ENCODE measurements at places on chromosomes 5 and 9. TPM values are rescaled to one million over a fixed set of nuclear protein-coding genes. Genes with fewer than 3 reads are reported as not detected.

DNA sequence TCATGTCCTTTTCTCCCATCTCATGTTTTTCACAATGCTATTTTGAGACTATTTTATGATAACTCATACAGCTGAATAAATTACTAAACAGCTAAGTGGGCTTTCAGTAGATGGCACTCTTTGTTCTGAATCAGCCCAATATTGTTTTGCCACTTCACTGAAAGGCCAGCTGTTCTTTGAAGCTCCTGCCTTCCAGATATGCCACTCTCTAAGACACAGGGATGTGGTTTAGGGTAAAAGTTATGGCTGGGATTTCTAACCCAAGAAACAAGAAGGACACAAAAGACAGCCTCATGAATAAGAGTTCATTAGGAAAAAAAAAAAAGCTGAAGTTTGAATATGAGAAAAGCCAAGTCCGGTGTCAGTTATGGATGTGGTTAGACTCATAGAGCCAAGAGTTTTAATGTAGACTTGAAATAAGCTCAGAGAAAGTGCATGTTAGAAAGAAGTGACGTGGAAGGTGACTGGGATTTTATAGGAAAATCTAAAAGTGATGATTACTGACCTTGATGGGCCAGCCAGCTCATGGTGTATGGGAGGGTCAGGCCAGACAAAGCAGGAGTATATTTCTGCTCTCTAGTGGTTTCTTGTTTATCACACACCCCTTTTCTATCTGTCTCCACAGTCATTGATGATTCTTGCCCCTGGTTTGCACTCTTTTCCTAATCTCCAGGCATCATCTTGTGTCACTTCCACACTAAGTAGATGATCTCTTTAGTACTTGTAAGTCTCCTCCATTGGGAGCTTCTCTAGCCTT is 488.5 kb downstream of the NR2F1-AS1 start:
- DNase-seq: no peak

- DNase-seq: no peak
Measured at GRCh38 chr5:6291961-6292360, 86.4 kb downstream of the MED10 start.

GRCh38 chr9:34059281-34059680 is 10.6 kb upstream of the UBAP2 start:
- DNase-seq: no peak

GRCh38 chr5:171295801-171296200 is 13.2 kb upstream of the TLX3 start:
- no peak for DNase-seq

DNA sequence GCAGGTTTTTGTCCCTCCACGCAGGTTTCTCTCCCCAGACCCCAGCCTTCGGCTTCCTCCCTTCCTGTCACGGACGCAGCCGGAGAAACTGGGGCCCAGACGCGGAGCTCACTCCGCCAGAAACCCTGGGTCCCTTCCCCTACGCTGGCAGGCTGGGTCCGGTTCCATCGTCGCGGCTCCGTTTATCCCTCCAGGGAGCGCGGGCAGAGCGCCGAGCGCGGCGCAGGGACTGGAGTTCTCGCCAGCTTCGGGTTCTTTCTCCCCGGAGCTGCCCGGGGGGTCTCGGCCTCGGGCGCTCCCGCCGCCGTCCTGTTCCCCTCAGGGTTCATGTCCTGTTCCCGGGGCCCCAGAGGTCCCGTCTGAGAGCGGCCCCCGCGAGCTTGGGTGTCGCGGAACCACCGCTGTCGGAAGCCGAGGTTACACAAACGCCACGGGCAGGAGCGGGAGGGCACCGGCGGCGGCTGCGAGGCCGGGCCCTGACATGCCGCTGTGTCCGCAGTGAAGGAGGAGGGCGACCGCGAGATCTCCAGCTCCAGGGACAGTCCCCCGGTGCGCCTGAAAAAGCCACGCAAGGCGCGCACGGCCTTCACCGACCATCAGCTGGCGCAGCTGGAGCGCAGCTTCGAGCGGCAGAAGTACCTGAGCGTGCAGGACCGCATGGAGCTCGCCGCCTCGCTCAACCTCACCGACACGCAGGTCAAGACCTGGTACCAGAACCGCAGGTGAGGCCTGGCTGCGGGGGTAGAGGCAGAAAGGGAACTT is 4.6 kb downstream of the BARHL1 start:
- DNase-seq: no peak

DNA sequence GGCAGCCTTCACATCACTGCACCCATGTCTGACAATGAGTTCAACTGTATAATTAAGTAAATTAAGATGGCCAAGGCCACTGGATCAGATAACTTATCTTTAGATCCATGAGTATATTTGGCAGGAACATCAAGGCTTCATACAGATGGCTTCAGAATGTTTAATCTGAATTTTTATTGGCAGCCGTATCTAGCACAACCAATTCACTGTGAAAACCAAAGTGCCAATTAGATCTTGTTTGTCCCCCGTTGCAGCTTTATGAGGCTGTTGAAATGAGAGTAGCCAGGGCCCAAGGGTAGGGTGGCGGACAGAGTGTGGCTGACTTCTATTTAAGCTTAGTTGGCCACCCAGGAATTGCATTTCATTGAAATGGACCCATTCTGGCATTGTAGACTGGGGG is 137.7 kb downstream of the SYK start:
- DNase-seq: no peak

- DNase-seq: no peak
Measured at GRCh38 chr9:95513711-95514110, 3.1 kb downstream of the PTCH1 start.

DNA sequence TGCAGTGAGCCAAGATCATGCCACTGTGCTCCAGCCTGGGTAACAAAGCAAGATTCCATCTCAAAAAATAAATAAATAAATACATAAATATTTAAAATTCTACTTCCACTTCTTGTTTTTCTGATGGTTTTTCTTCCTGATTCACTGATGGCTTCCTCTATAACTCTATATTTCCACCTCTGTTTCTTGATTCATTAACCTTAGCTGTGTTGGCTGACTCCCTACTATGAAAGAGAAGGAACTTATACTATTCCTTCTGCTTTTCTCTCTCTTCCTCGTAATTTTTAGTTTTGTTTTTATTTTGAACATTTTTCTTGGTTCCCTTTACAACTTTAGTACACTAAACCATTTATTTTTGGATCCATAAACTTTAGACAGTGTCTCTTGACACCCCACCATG is 103.5 kb downstream of the MAMDC2 start:
- DNase-seq: no peak

DNA sequence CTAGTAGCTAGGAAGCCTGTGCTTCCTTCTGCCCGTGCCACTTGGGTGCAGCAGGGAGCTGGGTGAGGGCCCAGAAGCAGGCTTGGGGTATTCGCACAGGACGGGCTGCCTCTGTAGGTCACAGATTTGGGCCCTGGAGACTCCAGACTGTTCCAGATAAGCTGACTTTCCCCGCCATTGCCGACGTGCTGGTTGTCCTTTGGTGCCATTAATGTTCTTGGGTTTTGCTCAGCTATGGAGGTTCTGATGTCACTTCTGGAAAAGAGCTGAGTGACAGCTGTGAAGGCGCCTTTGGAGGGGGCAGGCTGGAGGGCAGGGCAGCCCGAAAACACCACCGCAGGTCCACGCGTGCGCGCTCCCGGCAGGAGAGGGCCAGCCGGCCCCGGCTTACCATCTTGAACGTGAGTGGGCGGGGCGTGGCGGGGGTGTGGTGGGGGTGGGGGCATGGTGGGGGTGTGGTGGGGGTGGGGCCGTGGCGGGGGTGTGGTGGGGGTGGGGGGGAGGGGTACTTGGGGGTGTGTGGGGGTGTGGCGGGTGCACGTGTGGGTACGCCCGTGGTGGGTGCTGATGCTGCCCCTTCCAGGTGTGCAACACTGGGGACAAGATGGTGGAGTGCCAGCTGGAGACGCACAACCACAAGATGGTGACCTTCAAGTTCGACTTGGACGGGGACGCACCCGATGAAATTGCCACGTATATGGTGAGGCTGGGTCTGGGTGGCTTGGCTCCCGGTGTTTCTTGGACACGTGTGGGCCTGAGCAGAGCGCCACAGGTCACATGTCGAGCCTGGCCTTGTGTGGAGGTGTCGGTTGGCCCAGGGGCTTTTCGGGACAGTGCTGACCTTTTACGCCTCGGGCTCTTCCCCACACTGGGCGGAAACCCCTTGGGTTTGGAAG is 79.6 kb downstream of the WNK2 start:
- no peak for DNase-seq

DNA sequence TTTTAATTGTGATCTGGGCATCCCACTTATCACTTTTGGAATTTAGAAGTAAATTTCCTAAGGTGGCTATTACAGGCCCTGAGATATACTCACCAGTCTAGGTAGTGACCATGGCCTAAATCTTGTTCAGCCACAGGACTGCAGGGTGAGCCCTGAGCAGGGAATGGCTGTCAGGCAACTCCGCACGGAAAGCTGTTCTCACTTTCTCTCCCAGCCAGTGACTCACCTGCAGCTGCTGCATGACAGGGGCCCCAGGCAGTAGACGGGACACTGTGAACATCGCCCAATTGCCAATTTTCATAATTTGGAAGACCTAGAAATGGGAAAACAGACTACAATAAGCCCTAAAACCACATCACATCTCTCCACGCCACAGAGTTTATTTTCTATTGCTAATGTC is 69.6 kb upstream of the TAF1L start:
- no peak for DNase-seq

DNA sequence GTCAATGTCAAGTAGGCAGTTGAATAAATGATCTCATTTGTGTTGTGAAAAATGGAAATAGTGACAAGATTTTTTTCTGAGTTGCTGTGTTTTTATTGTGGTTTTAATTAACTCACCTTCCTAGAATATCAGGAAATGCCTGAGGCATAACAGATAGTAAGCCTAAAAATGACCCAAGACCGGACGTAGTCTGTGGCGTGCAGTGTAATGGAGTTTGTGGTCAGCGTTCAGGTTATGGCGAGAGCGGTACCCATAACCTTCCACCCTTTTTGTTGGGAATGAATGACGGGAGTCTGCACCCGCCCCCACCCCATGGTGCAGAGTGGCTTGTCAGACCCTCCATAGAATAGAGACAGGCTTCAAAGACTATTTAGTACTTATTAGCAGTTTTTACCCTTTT is 119.3 kb downstream of the GALNT10 start:
- no peak for DNase-seq

- no peak for DNase-seq
Measured at GRCh38 chr5:67205981-67206380, 9.4 kb upstream of the CD180 start.

SYNPO gene
- polyA plus RNA-seq: 33.9 TPM

TARS1 gene
- polyA plus RNA-seq: 293 TPM

IARS1 gene
- 120 TPM for polyA plus RNA-seq

HTR4 gene
- not detected for polyA plus RNA-seq

CLTB gene
- polyA plus RNA-seq: 42.2 TPM

COL23A1 gene
- polyA plus RNA-seq: not detected

C5orf34 gene
- polyA plus RNA-seq: 7.6 TPM

LECT2 gene
- polyA plus RNA-seq: not detected

WDR38 gene
- 0.12 TPM for polyA plus RNA-seq

FRMPD1 gene
- 0.03 TPM for polyA plus RNA-seq

FABP6 gene
- 0.63 TPM for polyA plus RNA-seq

FST gene
- 2.0 TPM for polyA plus RNA-seq

Data from A549 (cell line).